Right atrium auricular region (tissue), 2 donors: ENCODE measurements at places on chromosomes 7 and 10.

- DNase-seq: no peak
Observed at GRCh38 chr7:37482505-37482904, 33.8 kb upstream of the ELMO1 start.

- no peak for DNase-seq
Observed at GRCh38 chr7:5339955-5340354, 57.2 kb downstream of the SLC29A4 start.

DNA sequence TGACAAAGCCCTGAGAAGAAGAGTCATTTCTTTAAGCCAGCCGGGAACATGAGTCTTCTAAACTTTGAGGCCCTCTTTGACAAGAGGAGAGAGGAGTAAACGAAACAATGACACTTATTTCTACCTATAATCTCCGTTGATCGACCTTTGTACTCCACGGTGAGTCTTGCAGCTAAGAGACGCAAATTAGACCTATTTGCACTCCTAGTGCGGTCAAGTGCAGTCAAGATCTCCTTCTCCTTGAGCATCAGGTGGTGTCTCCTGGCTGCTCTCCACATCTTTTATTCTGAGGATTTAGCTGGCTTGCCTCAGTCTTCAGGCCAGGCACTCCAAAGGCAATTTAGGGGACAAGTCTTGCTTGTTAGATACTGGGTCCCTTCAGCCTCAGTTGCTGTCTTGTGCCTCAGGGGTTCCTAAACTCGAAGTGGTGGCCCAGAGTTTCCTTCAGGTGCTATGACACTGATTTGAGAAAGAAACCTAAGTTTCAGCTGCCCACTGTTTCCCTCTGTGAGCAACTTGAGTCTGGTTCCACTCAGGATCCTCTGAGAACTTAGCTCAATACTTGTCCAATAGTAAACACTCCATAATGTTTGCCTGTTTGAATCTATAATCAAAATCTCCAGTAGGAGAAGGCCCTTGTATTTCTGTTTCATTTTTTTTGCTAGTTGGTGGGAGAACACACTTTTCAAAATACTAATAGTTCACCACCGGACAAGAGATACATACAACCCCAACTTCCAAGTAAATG is 312.9 kb downstream of the RNLS start:
- DNase-seq: no peak

GRCh38 chr7:17155529-17155928 is 142.9 kb upstream of the AHR start:
- DNase-seq: no peak

DNA sequence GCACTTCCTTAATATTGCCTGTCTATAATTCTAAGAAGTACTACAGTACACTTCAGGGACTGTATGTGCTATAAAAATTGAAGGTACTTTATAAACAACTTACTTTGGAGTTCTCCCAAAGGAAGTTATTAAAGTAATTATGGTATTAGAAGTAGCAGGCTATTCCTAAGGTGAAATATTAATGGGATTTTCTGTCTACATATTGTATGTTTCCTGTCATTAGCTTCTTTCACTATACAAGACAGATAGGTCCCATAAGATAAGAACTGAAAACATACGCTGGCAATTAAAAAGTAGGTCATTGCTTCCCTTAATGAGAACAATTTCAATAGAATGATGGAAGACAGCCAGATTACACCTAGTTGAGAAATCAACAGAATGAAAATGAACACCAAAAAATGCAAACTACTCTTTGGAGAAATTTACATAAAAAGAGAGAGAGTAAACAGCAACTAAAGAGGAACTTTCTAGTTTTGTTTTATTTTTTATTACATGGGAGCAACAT is 147.0 kb downstream of the HBP1 start:
- no peak for DNase-seq

DNA sequence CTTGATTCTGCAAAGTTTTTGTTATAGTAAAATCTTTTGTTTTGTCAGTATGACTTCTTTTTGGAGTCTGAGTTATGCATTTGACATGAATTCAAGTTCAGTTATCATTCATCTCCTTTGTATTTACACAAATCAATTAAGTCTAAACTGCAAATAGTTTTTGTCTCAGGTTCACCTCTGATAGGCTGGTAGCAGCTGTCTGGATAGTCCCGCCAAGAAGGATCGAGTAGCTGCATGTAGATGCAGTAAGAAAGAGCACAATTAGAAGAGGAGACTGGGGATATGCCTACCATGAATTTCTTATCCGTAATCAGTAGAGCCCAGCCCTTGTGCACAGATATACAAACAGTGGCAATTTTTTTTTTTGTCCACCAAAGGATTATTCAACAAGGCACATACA is 392.5 kb upstream of the ETV1 start:
- no peak for DNase-seq

GRCh38 chr7:7696458-7697119 is 21.8 kb downstream of the RPA3 start:
- DNase-seq: no peak

GRCh38 chr10:62386356-62387320 is 12.5 kb downstream of the ZNF365 start:
- no peak for DNase-seq

- no peak for DNase-seq
Observed at GRCh38 chr7:85229544-85229943, 42.7 kb upstream of the SEMA3D start.

GRCh38 chr7:91915401-91916050 is 25.1 kb upstream of the AKAP9 start:
- no peak for DNase-seq

- no peak for DNase-seq
Observed at GRCh38 chr10:100362570-100363496, 15.8 kb downstream of the SCD start.

GRCh38 chr10:109941236-109941862 is 18.0 kb upstream of the XPNPEP1 start:
- DNase-seq: no peak

DNA sequence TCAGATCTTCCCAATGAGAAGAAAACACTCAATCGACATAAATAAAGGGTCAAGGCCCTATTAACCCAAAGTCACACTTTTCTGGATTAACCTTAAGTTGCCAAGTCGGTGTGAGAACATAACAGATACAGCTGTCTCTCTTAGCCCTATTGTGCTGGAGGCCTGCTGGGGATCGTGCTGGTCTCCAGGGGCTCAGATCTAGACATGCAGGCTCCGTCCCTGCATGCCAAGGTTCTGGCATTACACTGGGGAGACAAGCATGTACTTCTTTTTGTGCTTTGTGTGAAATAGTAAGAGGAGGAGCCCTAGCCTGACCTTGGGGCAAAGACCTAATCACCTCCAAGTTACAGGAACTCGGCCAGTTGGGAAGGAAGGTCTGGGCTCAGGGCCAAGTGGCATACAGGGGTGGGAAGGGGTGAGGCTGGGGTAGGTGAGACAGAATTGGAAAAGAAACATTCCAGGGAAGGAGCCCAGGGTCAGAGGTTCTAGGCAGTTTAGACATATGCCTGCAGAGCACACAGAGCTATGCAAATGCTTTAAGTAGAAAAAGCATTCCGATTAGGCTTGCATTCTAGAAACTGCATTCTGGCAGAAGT is 216.4 kb downstream of the HECW1 start:
- DNase-seq: no peak

GRCh38 chr10:113666682-113667252 is 2.9 kb upstream of the NRAP start:
- DNase-seq: no peak

DNA sequence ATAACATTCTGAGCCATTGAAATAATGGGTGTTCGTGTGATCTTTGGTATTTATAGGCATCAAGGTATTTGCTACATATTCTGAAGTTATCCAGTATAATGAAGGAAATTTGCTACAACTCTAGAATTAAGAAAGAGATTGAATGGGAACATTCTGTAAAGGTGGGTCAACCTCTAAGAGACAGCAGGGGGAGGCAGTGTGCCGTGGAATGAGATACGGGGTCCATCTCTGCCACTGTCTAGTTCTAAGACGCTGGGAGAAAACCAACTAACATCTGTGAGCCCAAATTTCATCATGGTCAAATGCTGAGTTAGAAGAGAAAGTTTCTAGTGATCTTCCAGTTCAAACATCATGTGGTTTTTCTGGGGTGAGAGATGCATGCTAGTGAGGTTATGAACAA is 368.9 kb downstream of the SORCS1 start:
- no peak for DNase-seq

- no peak for DNase-seq
Observed at GRCh38 chr10:104622598-104623209, 18.4 kb upstream of the SORCS3 start.

- peak; percentile 95 for DNase-seq
Observed at GRCh38 chr7:149872419-149873073, 1.2 kb upstream of the ATP6V0E2 start.

GRCh38 chr10:986137-986825 is 2.0 kb upstream of the GTPBP4 start:
- DNase-seq: no peak

- DNase-seq: no peak
Observed at GRCh38 chr10:88120075-88120474, 256.6 kb downstream of the PTEN start.

- DNase-seq: no peak
Observed at GRCh38 chr7:76506081-76506440, 4.3 kb upstream of the UPK3B start.

DNA sequence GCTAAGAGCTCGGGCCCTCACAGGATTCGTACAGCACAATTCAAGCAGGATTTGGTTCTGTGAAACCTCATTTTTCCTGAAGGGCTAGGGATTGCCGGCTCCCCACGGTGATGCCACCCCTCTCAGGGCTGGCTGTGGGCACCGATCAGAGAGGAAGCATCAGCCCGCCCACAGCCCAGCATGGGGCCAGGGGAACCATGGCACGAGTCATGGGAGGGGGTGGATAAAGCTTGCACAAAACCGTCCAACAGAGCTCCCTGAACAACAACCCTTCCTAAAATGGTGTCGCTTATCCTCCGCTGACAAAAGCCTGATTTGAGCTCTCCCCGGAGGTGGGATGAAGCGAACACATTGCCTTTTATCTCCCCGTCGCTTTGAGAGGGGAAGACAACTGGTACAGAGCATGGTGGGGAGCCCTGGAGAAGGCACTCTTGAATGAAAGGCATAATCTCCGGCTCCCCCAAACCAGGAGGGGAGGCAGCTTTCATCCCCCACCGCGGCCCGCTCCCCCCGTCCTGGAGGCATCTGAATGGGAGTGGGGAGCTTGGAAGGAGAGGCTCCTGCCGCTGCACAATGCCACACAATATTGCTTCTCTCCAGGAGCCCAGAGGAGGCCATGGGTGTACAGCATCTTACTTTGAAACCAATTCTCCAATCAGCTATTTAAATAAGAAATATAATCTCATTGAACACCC is 144.0 kb downstream of the RPS24 start:
- DNase-seq: no peak

DNA sequence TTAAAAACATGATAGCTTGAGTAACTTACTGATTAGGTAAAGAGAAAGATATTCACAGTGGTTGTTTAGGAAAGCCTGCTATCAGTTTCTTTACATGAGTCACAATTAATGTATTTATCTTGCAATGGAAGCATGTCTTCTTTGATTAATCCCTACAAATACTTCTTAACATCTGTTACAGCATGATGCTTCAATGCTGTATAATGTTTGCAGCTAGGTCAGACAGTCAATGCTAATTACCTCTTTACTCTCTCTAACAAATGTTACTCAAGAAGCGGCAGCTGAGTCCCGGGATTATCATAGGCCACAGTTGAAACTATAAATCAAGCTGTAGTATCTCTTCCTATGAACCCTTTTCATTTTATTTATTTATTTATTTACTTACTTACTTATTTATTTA is 33.2 kb downstream of the ACBD5 start:
- no peak for DNase-seq

DNA sequence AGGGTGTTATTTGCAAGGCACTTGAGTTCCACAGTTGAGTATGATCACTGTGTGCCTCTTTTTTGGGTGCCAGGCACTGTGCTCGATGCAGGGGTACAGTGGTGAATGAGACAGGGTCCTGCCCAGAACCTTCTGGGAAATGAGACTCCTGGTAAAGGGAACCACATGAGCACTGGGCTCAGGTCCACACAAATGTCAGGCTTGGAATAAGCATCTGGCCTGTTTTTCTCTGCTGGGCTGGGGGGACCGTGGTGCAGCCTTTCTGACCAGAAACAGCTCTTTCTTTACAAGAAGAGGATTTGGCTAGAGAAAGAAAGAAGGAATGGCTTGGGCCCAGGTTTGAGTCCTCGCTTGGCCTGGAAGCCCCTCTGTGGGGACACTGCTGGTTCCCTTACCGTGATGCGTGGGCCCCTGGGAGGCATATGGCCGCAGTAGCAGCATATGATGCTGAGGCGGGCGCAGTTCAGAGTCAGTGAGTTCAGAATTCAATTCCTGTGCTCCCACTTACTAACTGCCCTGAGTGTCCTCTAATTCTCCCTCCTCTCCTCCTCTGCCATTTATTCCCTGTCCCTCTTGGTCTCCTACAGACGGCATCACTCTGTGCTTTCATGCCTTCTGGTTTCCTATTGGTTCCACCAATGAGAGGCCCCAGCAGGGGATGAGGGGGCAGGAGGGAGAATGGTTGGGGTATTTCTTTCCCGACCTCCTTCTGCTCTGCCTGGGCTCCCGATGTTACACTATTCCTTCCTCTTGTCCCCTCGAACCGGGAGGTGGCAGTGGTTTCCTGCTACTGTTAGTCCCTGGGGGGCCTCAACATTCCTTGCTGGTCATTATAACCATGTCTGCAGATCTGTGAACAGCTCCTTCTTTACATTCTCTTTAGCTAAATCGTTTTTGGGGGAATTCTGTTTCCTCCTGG is 9.6 kb upstream of the KCP start:
- DNase-seq: no peak

- DNase-seq: no peak
Observed at GRCh38 chr7:43632746-43633145, 49.8 kb downstream of the STK17A start.

DNA sequence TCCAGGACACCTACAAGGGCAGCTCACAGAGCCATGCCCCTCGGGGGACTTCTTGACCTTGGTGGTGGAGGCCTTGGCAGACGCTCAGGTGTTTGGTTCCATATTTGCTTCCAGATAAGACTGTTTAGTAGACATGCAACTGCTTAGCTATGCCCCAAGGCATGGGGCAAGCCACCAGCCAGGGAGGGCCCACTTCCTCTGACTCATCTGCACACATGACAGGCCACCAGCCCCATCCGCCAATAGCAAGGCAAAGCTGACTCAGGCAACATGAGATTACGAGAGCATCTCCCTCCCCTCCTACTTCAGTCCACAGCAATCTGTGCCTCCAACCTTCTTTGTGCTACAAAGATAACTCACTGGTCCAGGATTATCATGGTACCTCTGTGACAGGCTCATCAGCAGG is 54.9 kb downstream of the KCNMA1 start:
- no peak for DNase-seq

GRCh38 chr10:113423981-113424721 is 128.7 kb upstream of the HABP2 start:
- DNase-seq: no peak

GRCh38 chr7:8176370-8177081 is 85.4 kb downstream of the ICA1 start:
- no peak for DNase-seq

DNA sequence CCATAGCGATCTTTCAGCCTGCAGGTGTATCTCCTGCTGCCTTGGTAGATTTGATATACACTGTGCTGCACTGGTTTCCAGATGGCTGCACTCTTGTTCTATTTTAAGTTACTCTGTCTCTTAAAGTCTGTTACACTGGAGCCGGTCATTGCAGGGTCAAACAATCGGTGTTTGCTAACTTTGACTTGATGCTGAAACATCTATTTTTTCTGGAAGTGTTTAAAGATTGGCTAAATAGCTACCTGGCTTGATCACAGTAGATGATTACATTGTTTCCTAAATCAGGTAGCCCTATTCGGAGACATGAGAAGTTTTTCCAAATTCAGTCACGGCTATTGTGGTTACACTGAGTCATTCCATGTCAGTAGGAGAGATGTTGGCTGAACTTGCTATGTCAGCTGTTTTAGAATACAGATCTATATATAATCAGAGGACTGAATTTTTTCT is 574.8 kb downstream of the ETV1 start:
- no peak for DNase-seq
